Type B pancreatic cell (in vitro differentiated cells): ENCODE measurements at places on chromosomes 12 and 14.

GRCh38 chr12:113152835-113153814 lies 3.6 kb downstream of the CFAP73 start:
- peak overlapping the region; percentile 70 for H3K4me3 ChIP-seq
- peak overlapping the region; percentile 25 for H3K27ac ChIP-seq
- no peak for DNase-seq
- H3K4me1 ChIP-seq: peaks cover 21% of the 10 kb centered on the region

DNA sequence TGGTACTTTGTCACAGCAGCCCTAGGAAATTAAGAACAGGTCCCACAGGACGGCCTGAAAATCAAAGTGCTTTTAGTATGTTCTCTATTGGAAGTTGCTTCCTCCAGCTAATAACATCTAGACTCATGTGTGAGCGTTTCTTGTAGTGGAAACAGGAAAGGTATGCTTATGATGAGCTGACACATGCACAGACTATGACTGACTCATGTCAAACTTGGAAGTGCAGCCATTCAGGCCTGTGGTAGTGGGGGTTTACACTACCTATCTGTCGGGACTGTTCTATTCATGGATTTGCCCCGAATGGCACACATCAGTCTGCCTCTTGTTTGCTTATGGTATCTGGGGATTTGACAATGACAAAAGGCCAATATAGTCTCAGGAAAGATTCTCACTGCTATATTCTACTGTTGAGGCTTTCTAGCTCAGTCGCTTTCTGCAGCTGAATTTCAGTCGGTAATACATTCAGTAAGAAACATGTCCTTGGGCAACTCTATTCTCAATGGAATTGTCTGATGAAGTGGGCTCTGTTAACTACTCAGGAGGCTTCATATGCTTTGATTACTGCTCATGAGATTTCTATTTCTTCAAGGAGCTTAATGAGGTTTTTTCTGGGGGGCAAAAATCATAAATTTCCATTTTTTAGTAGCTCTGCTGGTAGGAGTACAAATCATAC lies 270.3 kb upstream of the DAAM1 start:
- H3K27me3 ChIP-seq: no peaks in the 10 kb centered on the region
- no peaks in the 10 kb centered on the region for H3K36me3 ChIP-seq
- H3K4me3 ChIP-seq: no peak overlapping the region
- no peak overlapping the region for H3K27ac ChIP-seq
- peaks cover 27% of the 10 kb centered on the region for H3K4me1 ChIP-seq
- no peak for DNase-seq

DNA sequence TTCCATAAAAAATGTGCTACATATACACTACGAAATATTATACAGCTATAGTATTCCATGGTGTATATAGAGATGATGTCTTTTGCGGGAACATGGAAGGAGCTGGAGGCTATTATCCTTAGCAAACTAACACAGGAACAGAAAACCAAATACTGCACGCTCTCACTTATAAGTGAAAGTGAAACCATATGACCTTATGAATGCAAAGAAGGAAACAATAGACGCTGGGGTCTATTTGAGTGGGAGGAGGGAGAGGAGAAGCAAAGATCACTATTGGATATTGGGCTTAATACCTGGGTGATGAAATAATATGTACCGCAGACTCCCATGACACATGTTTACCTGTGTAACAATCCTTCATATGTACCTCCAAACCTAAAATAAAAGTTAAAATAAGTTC lies 142.8 kb downstream of the LRFN5 start:
- H3K27ac ChIP-seq: no peak overlapping the region
- no peaks in the 10 kb centered on the region for H3K27me3 ChIP-seq
- no peak overlapping the region for H3K4me3 ChIP-seq
- no peaks in the 10 kb centered on the region for H3K36me3 ChIP-seq
- no peak for DNase-seq

- DNase-seq: peak; percentile 7
- peaks cover 30% of the 10 kb centered on the region for H3K4me1 ChIP-seq
- H3K27me3 ChIP-seq: peaks cover 40% of the 10 kb centered on the region
- H3K4me3 ChIP-seq: peak overlapping the region; percentile 88
- H3K27ac ChIP-seq: peak overlapping the region; percentile 92
Observed at GRCh38 chr14:55128386-55129085, 516 bp upstream of the LGALS3 start.

DNA sequence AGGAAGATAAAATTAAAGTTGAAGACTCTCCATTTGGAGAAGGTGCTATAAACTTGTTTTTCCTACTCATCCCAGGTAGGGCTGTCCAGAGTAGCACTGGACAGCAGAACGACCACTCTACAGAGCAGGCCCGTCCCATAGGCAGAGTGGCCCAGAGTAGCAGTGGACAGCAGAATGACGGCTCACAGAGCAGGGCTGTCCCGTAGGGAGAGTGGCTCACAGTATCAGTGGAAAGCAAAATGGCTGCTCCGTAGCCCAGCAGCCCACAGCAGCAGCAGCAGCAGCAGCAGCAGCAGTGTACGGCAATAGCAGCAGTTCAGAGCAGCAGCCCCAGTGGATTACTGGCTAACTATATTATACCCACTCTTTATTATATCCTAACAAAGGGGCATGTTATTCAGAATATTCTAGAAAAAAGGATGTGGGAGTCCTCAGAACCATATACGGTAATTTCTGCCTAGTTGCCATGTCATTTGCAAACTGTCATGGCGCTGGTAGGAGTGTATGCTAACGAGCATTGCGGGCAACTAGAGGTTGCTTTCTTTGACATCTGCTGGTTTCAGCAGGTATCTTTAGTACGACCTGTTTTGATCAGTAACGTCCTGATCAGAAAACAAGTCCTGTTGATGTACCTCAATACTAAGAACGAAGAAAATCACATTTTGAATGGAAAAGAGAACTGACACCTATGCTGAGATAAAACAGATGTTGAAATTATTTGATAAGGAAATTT lies 567.3 kb downstream of the SLC16A7 start:
- H3K4me3 ChIP-seq: no peak overlapping the region
- H3K27me3 ChIP-seq: no peaks in the 10 kb centered on the region
- H3K27ac ChIP-seq: no peak overlapping the region
- no peaks in the 10 kb centered on the region for H3K36me3 ChIP-seq

- H3K36me3 ChIP-seq: no peaks in the 10 kb centered on the region
- no peaks in the 10 kb centered on the region for H3K4me1 ChIP-seq
- no peaks in the 10 kb centered on the region for H3K27me3 ChIP-seq
- DNase-seq: no peak
- no peak overlapping the region for H3K4me3 ChIP-seq
- H3K27ac ChIP-seq: no peak overlapping the region
Observed at GRCh38 chr12:83349907-83350611, 663.4 kb downstream of the TMTC2 start.

DNA sequence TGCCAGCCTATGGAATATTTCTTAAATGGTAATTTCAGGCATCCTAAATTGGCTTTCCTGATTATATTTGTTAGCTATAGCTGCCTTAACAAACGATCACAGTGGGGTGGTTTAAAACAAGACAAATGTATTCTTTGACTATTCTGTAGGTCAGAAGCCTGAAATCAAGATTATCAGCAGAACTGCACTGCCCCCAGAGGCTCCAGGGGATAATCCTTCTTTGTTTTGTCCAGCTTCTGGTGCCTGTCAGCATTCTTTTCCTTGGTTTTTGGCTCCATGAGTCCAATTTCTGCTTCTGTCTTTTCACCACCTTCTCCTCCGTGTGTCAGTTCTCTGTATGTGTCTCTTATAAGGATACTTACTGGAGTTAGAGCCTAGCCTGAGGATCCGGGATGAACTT lies 1282.2 kb upstream of the USP15 start:
- H3K36me3 ChIP-seq: no peaks in the 10 kb centered on the region
- H3K4me3 ChIP-seq: no peak overlapping the region
- no peak overlapping the region for H3K27ac ChIP-seq
- H3K4me1 ChIP-seq: no peaks in the 10 kb centered on the region

- no peaks in the 10 kb centered on the region for H3K36me3 ChIP-seq
- H3K4me3 ChIP-seq: no peak overlapping the region
- no peak for DNase-seq
- peaks cover 3% of the 10 kb centered on the region for H3K27me3 ChIP-seq
- H3K4me1 ChIP-seq: peaks cover 5% of the 10 kb centered on the region
Observed at GRCh38 chr12:106284358-106285105, 18.0 kb upstream of the TCP11L2 start.

- H3K4me1 ChIP-seq: peaks cover 7% of the 10 kb centered on the region
- no peak for DNase-seq
- H3K4me3 ChIP-seq: no peak overlapping the region
- peaks cover 8% of the 10 kb centered on the region for H3K36me3 ChIP-seq
Observed at GRCh38 chr12:27334721-27335082, 2.1 kb downstream of the BMAL2 start.

GRCh38 chr12:50314636-50315312 lies 31.5 kb upstream of the LIMA1 start:
- H3K27me3 ChIP-seq: no peaks in the 10 kb centered on the region
- peak overlapping the region; percentile 50 for H3K27ac ChIP-seq
- peaks cover 5% of the 10 kb centered on the region for H3K4me1 ChIP-seq
- DNase-seq: no peak
- no peak overlapping the region for H3K4me3 ChIP-seq

DNA sequence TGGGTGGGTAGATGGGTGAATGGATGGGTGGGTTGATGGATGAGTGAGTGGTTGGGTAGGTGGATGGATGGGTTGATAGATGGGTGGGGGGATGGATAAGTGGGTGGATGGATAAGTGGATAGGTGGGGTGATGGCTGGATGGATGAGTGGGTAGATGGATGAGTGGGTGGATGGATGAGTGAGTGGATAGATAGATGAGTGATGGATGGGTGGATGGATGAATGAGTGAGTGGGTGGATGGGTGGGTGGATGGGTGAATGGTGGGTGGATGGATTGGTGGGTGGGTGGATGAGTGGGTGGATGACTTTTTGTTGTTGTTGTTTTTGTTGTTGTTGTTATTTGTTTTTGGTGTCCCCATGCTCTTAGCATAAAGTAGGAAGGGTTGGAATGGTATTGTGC lies 45.5 kb downstream of the TBX5 start:
- no peak overlapping the region for H3K27ac ChIP-seq
- no peaks in the 10 kb centered on the region for H3K36me3 ChIP-seq
- H3K4me3 ChIP-seq: no peak overlapping the region
- H3K27me3 ChIP-seq: peaks cover 30% of the 10 kb centered on the region
- no peak for DNase-seq

DNA sequence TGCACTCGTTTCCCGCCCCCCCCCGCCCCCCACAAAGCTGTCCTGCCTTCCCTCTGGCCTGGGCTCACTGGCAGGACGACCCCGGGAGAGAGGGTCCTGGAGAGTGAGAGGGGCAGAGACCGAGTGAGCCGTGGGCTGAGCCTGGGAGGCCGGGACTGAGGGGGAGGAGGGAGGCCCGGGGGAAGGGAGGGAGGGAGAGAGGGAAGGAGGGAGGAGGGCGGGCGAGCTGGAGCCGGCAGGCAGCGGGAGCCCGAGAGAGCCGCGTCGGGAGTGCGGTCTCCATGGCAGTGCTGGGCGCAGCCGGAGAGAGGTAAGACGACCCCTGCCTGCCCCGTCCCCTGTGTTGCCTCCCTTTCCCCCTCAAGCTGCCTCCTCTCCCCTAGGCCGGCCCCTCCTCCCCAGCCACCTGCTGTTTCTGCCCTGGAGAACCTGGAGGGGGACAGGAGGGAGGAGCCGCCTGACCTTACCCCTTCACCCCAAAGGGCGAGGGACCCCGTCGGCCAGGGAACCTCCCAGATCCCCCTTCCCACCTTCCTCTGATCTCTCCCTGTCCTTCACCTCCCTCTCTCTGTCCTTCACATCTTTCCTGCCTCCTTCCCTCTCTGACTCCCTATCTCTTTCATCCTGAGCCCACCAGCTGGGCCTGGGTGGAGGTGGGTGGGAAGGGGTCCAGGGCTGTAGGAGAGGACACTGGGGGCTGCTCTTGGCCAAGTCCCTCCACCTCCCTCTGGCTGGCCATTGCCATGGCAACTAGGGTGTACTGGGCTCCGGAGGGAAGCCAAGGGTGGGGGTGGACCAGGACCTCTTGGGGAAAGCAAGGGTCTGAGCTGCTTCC lies at the start of gene GPR162:
Gene GPR162 (plus strand): TSS at position 231 of the 835 bp plus-strand sequence. CDS start 2,078 bp downstream, outside the sequence.
- peaks cover 54% of the 10 kb centered on the region for H3K4me1 ChIP-seq
- peak within 1 kb of the TSS; percentile 75 for H3K27ac ChIP-seq
- H3K27me3 ChIP-seq: peaks cover 52% of the 10 kb centered on the region
- peak within 1 kb of the TSS; percentile 89 for H3K4me3 ChIP-seq

DNA sequence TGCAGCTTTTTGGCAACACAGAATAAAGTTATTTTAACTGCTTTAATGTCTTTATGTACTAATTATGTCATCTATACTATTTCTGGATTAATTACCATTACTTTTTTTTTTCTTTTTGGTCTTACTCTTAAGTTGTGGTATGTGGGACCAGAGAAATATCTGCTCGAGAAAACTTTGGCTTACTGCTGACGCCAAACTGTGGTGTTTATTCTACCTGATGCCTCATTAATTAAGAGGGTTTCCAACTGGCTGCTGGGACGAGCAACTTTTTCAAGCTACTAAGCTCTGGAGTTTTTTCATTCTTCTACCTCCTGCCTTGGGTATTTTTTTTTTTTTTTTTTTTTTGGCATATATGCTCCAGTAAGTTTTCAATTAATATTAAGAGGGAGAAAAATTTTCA lies 1257.5 kb downstream of the FSCB start:
- H3K4me3 ChIP-seq: no peak overlapping the region
- no peaks in the 10 kb centered on the region for H3K27me3 ChIP-seq
- no peaks in the 10 kb centered on the region for H3K4me1 ChIP-seq

DNA sequence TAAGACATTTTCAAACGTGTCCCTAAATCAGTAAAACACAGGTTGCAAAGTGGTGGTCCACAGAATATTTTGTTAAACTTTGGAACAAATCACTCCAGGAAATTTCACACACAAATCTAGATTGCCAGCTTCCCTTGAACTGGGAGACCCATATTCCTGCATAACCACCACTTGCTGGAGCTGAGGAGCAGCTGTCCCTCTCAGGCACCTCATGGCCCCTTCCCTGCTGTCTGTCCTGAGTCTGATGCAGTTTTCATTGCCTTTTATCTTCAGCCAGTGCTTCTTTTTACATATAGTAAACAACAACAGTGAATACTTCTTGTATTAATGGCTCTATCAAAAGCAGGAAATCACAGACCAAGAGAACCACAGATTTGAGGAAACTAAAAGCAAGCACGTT lies 289.3 kb downstream of the MED13L start:
- H3K4me3 ChIP-seq: no peak overlapping the region
- H3K4me1 ChIP-seq: peaks cover 17% of the 10 kb centered on the region
- H3K36me3 ChIP-seq: peaks cover 40% of the 10 kb centered on the region
- no peak overlapping the region for H3K27ac ChIP-seq
- no peak for DNase-seq

DNA sequence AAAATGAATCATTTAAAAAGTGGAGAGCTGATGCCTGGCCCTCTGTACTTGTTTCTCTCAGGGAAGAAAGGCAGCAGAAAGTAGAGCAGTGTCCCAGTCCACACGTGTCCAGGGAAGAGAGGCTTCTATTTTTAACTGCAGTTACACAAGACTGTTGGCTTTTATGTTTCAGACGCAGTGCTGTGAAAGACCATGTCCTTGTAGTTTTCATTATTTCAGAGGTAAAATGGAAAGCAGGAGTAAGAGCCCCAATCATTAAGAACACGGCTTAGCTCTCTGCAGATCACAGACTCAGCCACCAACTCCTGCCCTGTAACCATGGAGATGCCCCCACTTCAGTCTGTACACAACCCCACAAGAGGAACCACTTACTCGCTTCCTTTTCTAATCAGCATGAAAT lies 336.3 kb downstream of the DAD1 start:
- no peak overlapping the region for H3K27ac ChIP-seq
- H3K4me1 ChIP-seq: no peaks in the 10 kb centered on the region
- H3K4me3 ChIP-seq: no peak overlapping the region
